Femur (tissue), 1 donor: ENCODE measurements at places on chromosomes 12 and 14.

- no peak for DNase-seq
Observed at GRCh38 chr14:46250113-46250703, 401.4 kb downstream of the RPL10L start.

DNA sequence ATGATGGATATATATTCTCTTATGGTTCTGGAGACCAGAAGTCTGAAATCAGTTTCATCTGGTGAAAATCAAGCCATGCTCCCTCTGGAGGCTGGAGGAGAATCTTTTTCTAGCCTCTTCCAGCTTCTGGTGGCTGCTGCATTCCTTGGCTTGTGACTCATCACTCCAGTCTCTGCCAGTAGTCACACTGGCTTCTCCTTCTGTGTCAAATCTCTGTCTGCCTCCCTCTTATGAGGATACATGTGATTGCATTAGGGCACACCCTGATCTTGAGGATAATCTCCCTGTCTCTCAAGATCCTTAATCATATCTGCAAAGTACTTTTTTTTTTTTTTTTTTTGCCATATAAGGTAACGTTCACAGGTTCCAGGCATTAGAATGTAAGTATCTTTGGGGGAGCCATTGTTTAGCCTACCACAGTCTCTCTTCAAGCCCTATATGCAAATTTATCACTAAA, 17.7 kb downstream of the DNAL1 start:
- DNase-seq: no peak

DNA sequence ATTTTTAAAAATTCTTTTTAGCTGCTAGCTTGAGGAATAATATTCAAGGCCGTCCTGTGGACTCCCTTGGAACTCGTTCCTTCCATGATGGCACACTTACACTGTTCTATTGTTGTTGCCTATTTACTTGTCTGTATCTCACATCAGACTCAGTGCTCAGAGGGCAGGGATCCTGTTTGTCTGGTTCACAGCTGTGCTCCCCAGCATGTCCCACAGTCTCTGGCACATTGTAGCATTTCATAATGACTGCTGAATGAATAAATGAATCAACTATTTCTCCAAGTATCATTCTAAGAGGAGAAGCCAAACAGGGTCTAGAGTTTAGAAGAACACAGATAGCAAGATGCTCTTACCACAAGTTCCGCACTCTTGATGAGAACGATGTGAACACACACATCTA, 48.0 kb downstream of the NTN4 start:
- no peak for DNase-seq

DNA sequence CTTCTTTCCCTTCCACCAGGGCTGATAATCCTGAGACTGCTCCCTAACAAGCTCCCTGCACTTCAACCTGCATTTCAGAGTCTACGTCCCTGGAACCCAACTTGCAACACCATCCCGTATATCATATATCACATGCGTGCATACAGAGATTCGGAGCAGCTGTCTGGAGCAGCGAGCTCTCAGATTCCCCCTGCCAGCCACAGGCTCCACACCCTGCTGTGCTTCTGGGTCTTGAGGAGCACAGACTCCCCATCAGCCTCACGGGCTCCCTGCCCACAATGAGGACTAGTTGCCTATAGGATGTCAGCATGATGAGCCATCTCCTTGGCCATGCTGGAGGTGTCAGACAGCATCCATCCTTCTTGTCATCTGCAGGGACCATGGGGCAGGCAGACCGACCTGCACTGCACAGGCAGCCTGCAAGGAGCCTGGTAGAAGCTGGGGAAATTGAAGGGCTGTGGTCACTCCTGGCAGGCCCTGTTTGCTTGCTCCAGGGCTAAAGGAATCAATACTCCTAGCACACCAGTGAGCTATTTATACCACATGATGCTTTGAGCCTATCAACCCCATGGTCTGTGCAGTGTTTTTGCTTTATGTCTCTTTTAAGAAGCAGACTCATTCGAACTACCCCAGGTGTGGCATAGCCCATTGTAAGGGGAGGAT, 19.6 kb upstream of the HDAC7 start:
- DNase-seq: no peak

- DNase-seq: no peak
Observed at GRCh38 chr12:27387473-27387872, 54.8 kb downstream of the BMAL2 start.

DNA sequence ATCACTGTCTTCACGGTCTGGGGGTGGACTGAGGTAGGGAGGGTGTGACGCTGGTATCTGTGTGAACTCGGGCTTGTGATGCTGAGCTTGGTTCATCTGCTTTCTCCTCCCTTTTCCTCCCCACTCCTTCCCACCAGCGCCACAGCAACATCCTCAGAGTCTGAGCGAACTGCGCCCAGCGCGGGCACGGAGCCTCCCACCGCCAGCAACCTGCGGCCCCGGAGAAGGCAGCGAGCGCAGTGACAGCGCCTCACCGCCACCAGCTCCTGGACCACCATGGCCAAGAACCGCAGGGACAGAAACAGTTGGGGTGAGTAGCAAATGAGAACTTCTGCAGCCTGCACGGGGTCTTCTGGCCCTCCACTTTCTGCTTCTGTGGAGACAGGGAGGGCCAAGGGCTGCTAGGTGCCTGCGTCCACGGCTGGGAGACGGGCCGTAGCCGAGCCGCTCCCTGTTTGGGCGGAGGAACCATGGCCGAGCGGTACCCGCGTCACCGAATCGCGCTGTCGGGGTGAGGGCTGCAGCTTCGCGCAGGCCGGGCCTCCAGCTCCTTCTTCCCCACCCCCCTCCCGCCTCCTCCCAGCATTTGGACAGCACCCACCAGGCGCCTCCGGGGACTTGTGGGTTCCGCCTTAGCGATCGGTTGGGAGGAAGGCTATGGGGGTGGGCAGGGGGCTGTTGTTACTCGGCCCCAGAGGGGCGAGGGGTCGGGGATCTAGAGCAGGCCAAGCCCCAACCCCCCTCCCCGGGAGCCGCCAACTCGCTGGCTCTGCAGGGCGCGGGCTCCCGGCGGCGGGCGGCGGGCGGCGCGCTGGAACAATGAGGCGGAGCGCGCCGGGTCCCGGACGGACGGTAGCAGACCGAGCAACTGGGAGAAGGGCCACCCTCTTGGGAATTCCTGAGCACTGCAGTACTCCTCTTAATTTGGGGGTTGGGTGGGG, at the start of gene ATL1:
ATL1 (plus strand) TSS at position 156 of the 941 bp plus-strand sequence; CDS start at position 277, 121 bp downstream.
- peak; percentile 91 for DNase-seq
